ENCODE measurements at places on chromosomes 16 and 17.

DNA sequence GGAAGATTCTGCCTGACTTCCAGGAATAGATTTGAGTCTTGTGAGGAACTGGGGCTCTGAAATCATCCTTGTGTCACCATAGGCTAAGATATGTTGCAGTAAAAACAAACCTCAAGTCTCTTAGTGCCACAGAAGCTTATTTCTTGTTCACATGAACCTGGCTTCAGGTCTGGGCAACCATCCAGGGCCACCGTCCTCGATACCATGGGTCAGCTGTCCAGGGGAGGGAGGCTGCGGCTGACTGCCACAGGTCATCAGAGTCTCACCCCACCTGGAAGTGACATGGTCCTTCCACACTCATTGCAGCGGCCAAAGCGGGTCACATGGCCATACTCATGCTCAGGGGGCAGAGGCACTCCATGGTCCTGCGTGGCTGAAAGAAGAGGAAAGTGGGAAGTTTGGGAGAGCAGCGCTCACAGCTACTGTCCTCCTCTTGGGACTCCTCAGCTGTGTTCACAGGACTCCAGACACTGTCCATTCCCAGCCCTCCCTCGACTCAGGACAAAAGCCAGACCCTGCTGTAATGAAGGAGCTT lies 284.5 kb downstream of the CBLN1 start:
- DNase-seq = no peak

DNA sequence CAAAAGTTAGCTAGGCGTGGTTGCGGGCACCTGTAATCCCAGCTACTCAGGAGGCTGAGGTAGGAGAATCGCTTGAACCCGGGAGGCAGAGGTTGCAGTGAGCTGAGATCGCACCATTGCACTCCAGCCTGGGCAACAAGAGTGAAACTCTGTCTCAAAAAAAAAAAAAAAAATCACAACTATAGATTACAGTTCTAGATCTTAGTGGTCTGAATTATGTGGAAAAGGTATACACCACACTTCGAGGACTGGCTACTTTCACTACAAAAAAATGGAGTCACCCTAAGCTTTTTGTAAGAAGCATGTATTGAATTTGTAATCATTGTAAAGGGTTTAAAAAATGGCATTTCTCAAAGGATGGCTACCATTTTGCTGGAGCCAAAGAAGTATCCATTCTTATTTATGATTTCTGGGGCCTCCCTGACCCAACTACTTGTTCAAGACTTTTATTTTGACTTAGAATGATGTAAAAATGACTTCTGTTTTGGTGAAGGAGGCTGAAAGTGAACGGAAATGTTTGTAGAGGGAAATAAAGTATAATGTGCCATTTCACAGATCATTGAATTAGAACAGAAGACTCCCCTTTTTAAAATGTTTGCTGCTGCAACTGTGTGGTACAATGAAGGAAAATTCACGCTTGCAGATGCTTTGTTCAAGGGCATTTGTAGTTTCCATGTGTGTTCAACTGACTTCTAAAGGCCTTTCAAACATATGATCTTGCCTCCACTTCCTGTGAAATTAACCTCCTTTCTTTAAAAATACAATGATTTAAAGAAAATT lies 37.1 kb upstream of the NOL11 start:
- DNase-seq = no peak

GRCh38 chr16:70162041-70162451 lies 11.5 kb upstream of the CLEC18C start:
- peak; percentile 38 for DNase-seq

- DNase-seq = no peak
Measured at GRCh38 chr17:81551458-81552243, 502 bp downstream of the FAAP100 start.

- no peak for DNase-seq
Measured at GRCh38 chr17:21247552-21248258, 5.5 kb downstream of the NATD1 start.

- no peak for DNase-seq
Measured at GRCh38 chr16:1865902-1866690, 5.9 kb downstream of the MEIOB start.

DNA sequence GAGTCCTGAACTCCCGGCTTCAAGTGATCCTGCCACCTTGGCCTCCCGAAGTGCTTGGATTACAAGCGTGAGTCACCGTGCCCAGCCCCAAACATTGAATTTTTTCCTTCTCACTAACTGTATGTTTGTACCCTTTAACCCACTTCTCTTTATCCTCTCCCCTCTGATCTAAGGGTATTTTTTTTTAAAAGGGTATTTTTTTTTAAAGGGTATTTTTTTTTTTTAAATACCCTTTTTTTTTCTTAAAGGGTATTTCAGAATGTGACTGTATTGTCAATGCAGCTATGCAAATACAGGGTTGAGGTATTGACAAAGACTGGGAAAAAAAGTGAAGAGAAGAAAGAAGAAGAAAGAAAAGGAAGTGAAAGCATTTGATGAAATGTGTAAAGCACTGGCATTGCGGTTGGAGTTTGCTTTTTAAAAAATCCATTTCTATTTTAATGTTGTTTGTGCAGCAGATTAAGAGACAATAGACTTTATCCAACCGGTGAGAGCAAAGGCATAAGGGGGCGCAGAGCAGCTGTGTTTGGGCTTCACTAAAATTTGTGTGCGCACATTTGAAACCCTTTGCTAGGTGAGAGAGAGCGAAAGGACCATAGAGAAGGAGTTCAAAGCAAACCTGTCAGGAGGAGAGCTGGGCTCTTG lies 42.4 kb downstream of the SYT17 start:
- no peak for DNase-seq

GRCh38 chr17:74190154-74190553 lies 13.3 kb upstream of the RPL38 start:
- no peak for DNase-seq
